ENCODE measurements at places on chromosomes 3 and 15. TPM values are rescaled to one million over a fixed set of nuclear protein-coding genes. Genes with fewer than 3 reads are reported as not detected.
A peak's percentile ranks its signal among the peaks of the same experiment; 100 is the strongest.

DNA sequence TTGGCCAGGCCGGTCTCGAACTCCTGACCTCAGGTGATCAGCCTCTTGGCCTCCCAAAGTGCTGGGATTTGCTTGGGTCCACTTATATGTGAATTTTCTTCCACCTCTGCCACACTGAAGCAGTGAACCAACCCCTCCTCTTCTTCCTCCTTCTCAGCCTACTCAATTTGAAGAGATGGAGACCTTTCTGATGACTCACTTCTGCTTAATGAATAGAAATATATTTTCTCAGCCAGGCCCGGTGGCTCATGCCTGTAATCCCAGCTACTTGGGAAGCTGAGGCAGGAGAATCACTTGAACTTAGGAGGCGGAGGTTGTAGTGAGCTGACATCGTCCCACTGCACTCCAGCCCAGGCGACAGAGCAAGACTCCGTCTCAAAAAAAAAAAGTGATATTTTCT is 46.8 kb upstream of the GATM start:
- no peaks in the 10 kb centered on the region for H3K4me1 ChIP-seq
- H3K27ac ChIP-seq = no peak overlapping the region
- DNase-seq = no peak
- H3K27me3 ChIP-seq = no peaks in the 10 kb centered on the region
- H3K36me3 ChIP-seq = peaks cover 3% of the 10 kb centered on the region

GRCh38 chr3:46316206-46316605 is 37.7 kb upstream of the CCR2 start:
- H3K4me3 ChIP-seq = no peak overlapping the region
- no peak overlapping the region for H3K27ac ChIP-seq
- no peaks in the 10 kb centered on the region for H3K4me1 ChIP-seq
- no peak for DNase-seq

- DNase-seq = no peak
- H3K27me3 ChIP-seq = no peaks in the 10 kb centered on the region
- no peak overlapping the region for H3K4me3 ChIP-seq
- no peaks in the 10 kb centered on the region for H3K36me3 ChIP-seq
- no peaks in the 10 kb centered on the region for H3K4me1 ChIP-seq
- H3K27ac ChIP-seq = no peak overlapping the region
Observed at GRCh38 chr15:31752065-31752762, 278.1 kb upstream of the CHRNA7 start.

DNA sequence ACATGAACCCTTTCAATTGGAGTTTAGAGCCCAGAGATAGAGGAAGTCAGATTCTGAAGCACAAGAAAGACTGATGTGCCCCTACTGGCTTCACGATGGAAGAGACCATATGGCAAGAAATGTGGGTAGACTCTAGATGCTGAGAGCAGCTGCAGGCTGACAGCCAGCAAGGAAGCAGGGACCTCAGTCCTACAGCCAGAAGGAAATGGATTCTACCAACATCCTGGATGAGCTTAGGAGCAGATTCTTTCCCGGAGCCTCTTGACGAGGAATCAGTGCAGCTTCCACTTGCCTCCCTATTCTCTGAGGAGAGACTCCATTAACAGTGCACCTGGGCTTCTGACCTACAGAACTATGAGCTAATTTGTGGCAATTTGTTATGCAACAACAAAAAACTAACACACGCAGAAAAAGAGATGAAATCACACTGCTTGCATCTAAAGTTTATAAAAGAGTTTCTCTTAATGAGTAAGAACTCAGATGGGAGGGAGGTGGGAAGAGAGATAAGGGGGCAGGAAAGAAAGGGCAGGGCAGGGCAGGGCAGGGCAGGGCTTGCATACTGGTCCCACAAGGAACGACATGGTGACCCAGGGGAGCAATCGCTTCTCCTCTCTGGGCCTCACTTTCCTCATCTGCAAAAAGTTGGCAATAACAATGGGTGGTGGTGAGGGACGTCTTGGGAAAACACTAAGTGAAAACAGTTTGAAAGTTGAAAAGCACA is 440.9 kb downstream of the FOXP1 start:
- H3K36me3 ChIP-seq = no peaks in the 10 kb centered on the region
- no peak overlapping the region for H3K4me3 ChIP-seq
- peak overlapping the region; percentile 34 for H3K27ac ChIP-seq
- H3K27me3 ChIP-seq = no peaks in the 10 kb centered on the region
- no peaks in the 10 kb centered on the region for H3K4me1 ChIP-seq
- no peak for DNase-seq

Gene HHATL
- total RNA-seq = 0.32 TPM

Measured in breast epithelium (tissue), 4 donors.